ENCODE measurements at places on chromosomes 1 and 21.
A peak's percentile ranks its signal among the peaks of the same experiment; 100 is the strongest.

- no peak for DNase-seq
Observed at GRCh38 chr1:1858382-1859086, 32.4 kb downstream of the GNB1 start.

DNA sequence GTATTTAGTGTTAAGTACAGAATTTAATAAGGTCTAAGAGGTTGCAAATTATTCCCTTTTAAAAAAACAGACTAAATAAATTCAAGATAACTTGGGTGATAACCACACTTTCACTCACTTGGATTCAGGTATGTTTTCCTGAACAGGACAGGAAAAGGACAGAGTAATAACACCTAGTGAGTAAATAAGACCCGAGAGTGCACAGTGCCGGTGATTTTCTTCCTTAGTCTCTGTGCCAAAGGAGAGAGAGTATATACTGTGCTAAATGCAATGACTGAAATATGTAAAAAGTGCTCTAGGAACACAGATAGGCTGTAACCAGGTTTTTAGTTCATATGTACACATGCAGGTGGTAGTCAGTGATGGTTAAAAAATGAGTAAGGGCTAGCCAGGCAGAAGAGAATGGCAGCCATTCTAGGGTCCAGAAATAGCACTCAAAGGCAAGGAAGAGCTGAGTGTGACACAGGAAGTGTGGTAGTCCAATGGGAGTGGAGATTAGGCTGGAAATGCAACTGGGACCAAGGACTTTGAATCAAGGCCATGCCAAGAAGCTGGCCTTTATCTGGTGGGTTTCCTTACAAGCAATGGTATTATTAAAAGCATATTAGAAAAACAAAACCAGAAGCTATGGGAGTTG lies 58.1 kb downstream of the NRIP1 start:
- no peak for DNase-seq

DNA sequence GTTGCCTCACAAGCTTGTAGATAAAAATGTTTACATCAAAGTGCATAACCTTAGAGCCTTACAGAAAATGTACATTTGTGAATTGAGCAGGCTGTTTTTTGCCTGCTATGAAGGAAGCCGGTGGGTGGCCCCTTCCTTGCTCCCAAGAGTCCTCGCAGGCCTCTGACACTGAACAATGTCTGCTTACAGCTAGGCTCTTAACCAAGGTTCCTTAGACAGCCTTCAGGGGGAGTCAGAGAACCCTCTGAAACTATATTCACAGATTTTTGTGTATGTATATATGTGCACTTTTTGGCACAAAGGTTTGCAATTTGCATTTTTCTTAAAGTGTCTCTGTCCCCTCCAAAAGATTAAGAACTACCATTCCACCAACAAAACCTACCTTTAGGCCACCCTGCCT lies 282.6 kb downstream of the BARHL2 start:
- no peak for DNase-seq

DNA sequence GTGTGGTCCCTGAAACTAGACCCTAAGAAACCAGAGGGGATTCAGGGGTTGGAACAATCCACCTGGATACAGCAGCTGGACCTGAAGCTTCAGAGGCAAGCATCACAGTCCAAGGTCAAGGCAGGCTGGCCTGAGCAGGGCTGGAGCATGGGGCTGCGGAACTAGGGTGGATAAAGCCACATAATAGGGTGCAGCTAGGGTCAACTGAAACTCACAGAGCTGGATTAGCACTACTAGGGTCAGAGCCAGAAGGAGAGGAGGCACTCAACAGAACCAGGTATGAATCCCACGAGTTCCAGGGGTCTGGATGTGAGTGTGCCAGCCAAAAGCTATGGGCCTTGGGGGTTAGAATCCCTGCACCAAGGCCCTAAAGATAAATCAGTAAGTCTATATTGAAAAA lies 231.0 kb upstream of the KIAA0040 start:
- DNase-seq, result no peak

DNA sequence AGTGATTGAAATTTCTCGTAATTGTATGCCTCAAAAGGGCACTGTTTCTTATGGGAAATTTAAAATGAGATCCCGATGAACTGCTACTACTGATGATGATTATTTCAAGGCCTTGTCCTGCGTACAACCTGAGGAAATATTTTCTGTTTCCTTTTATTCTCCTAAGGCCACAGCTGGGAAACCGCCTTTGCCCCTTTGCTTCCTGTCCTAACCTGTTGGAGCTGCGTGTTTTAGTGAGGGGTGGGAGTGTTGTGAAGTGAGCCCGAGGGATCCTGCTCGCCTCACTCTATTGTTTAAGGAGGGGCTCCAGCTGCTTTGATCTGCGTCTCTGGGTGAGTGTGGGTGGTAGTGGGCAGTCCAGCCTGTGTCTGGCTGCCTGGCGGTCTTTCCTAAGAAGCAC lies 14.4 kb downstream of the LAMC2 start:
- DNase-seq, result no peak

DNA sequence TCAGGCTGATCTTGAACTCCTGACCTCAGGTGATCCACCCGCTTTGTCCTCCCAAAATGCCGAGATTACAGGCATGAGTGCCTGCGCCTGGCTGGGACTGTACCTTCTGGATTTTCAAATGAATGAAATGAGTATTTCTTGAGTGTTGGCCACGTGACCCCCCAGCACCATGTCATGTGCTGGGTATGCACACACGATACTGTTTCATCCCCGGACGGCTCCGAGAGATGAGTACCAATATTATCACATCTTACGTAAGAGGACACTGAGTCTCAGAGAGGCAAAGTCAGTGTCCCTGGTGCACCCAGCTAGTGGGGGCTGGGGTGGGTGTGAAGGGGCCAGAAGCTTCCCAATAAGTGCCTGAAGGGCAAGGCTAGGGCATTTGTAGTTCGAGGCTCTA lies 780 bp upstream of the CROCC start:
- DNase-seq, result no peak

DNA sequence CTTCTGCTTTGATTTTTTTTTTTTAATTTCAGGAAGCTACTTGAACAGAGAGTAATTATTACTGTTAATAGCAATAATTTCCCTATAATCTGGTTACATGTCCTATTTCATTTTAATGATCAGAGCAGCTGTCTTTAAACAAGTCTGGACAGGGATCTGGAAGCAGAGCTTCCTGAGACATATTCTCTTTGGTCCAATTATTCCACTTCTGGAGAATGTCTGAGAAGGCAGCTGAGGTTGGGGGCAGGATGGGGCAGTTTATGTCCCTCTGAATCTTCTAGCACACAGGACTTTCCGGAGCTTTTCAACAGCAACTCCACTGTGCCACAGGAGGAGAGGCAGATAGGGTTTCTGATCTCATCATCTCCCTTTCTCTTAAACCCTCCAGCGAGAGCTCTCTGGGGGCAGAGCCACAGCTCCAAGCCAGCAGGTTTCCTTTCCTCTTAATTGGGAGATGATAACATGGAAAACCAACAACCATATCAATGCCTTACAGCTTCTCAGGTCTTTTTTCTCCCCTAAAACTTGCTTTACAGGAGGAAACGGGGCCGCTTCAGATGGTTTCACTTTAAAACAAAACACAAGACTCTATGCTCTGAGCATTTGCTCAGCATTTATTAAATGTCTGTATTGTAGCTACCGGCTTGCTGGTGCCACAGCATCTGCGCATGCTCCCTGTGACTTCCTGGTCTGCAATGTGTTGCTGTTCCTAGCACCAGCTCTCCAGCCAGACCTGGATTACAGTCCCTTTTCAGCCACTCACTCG lies 425.7 kb upstream of the USP24 start:
- DNase-seq, result peak; percentile 37

DNA sequence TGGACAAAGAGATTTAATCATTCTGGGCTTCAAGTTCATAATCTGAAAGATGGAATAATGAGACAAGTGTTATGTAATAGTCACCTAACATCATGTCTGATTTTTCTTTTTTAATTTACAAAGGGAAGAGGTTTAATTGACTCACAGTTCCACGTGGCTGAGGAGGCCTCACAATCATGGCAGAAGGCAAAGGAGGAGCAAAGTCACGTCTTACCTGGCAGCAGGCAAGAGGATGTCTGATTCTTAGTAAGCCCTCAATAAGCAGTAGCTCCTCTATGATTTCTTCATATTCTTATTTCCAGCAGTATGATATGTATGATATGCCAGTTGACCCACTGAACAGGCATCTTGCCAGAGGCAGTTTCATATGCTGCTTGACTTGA lies 152.7 kb downstream of the S1PR1 start:
- DNase-seq, result no peak

DNA sequence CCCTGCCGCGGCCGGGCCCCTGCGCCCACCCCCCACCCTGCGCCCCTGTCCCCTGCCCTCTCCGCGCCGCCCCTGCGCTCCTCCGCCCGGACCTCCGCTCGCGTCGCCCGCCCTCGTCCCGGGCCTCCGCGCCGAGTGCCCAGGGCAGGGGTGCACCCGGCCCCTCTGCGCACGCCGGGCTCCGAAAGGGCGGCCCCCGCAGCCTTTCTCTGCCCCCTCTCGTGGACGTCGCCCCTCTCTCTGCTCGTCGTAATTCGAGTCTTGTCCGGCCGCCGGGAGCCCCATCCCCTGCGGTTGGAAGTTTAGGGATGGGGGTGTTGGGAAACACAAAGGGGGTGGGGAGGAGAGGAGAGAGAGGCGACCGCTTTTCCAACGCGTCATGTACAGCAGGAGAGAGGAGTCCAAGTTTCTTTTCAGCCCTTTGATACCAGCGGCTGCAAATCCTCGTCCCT lies 407 bp downstream of the GALNT2 start:
- DNase-seq, result peak; percentile 64

DNA sequence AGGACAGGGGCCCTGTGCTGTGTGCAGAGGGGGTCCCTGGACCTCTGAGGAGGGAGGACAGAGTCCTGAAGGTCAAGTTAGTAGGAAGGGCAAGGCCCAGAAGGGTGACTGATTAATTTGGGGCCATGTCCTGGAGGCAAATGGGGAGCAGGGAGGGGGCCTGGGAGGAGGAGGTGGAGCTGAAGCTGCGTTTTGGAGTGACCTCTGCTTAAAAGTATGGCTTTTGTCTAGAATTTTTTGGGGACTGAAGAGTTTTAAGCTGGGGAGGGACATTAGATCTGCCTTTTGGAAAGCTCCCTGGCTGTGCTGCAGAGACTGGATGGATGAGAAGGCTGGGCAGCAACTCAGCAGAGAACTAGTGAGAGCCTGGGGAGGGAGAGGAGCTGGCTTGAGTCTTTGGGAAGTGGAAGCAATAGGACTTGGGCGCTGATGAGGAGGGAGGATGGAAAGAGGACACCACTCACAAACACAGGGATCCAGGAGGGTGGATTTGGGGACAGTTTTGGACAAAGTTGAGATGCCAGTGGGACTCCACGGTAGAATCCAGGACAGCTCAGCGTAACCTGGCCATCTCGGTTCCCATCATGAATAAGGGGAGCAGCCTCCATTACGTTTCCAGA lies 52.9 kb downstream of the ACBD3 start:
- DNase-seq, result no peak

GRCh38 chr1:198837278-198838021 lies 198.6 kb downstream of the PTPRC start:
- no peak for DNase-seq

GRCh38 chr1:156118177-156118868 lies 3.8 kb downstream of the LMNA start:
- no peak for DNase-seq

DNA sequence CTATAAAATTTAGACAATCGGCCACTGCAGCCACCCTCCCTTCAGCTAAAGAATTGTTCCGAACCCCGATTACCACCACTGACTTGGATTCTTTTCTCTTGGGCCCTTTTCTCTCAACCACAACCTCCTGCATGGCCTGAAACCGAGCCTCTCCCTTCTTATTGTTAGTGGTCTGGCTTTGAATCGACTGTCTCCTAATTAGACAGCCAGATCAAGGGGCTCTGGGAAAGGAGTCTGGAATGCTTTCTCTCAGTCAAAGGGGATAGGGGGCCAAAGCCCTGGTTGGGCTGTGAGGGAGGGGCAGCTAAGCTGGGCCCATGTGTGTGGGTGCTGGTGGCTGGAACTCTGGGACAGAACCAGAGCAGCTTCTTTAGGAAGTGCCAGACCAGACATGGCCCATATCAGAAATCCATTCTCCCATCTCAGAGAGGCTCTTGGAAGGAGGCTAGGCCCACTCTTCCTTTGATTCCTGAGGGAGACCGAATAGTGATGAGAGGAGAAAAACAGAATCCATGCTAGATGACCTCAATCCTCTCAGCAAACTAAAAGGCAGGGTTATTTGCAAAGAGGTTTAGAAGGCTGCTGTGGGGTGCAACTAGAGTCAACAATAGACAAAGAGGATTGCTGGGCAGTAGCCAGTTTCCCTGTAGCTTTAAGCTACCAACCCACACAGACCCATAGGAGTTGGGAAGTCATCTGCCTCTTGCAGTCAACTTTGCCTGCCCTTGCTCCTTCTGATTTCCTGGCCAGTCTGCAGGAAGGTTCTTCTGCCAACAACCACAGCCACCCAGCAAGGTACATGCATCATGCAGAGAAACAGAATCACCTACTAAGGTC lies 117.6 kb downstream of the AK5 start:
- no peak for DNase-seq

DNA sequence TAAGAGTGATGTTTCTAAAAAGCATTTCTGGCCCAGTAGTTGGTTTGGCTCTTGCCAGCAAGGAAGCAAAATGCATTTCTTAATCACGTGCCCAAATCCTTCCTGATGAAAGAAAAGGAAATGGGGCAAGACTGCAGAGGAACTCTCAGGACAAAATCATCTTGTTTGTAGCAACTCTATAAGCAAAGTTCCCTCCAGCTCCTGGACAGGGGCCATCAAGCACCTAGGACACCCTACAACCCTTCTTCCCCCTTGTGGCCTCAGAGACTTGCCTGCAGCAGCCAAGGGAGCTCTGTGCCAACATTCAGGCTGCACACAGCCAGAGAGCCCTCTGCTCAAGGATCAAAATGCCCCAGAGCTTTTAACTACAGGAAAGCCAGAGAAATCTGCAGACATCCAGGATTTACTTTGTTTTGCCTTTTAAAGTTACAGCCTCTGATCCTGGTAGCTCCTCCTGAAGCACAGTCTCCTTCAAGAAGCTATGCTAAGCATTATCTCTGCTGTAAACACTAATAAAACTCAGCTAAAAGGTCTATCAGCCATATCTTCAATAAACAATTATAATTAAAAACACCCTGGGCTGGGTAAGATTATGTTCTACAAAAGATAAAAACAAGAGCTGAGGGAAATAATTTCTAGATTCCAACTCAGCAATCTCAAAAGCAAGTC lies 105.0 kb downstream of the KIAA0319L start:
- no peak for DNase-seq

DNA sequence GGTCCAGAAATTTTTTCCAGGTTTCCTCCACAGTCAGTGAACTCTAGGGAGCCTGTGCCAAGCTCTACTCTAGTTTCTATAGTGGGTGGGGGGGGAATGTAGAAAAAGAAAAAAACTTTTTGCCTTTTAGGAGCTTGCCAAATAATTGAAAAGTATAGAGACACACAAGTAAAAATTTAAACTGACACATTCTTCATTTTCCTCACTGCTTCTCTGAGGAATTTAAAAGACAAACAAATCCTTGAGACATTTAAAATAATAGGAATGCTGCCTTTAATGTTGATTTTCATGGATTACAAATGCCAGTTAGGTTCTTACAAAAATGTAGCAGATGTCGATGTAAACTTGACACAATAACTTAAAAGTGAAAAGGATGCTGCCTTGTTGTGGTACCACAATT lies 241.9 kb downstream of the DNM3 start:
- DNase-seq, result no peak

- no peak for DNase-seq
Observed at GRCh38 chr1:156691665-156692440, 13.5 kb downstream of the CRABP2 start.

Measured in activated T-cell treated with anti-CD3 and anti-CD28 coated beads, Interleukin-2, amount 50 U/mL, for 24 hours (primary cell).